T-helper 17 cell (primary cell): ENCODE measurements at places on chromosomes 7 and 10. TPM values are rescaled to one million over a fixed set of nuclear protein-coding genes. Genes with fewer than 3 reads are reported as not detected.

The COX15 gene
- total RNA-seq = 16.3 TPM

The GRM3 gene
- total RNA-seq = not detected

The ITIH5 gene
- not detected for total RNA-seq

The KCNIP2 gene
- total RNA-seq = 2.9 TPM

The TRPV5 gene
- not detected for total RNA-seq

The ASZ1 gene
- total RNA-seq = not detected

The IFIT1 gene
- 3.8 TPM for total RNA-seq

The SFRP5 gene
- not detected for total RNA-seq

DNA sequence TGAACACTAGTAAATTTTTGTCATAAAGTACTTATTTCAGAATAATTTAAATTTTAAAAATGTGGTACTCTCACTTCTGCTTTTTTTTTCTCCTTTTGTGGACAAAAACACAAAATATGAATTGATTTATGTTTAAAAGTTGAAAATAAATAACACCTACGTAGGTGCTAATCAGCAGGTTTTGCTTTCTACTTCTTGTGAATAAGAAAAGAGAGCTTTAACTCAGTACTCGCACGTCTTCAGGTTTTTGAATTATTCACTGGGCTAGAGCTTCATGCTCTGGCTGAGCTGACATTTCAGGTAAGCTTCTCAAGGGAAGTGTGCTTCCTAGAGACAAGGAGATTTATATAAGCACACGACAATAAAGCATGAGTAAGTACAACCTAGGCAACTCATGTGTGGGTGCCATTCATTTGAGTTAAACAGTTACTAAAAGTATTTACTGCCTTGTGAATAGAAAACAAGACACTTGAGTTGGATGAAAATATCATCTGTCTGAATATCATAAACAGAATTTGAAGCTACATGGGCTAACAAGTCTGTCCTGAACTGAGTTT lies 190.0 kb upstream of the POT1 start:
- no peaks in the 10 kb centered on the region for H3K36me3 ChIP-seq
- no peaks in the 10 kb centered on the region for H3K27me3 ChIP-seq
- H3K4me3 ChIP-seq = no peak overlapping the region
- H3K27ac ChIP-seq = no peak overlapping the region
- DNase-seq = no peak

DNA sequence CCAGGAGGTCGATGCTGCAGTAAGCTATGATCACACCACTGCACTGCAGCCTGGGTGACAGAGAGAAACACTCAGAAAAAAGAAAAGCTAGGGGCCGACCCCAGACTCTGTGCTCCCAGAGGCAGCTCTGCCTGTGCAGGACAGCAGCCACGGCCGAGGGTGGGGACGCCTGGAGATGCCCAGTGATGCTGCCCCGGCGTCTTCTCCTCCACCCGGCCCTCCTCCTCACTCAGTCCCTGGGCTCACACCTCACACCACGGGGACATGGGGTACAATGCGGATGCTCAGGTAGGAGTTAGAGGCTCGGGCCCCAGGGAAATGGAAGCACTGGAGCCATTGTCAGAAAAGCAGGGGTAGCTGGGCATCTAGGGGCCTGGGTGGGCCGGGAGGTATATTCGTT lies 46.3 kb upstream of the ELFN1 start:
- no peak overlapping the region for H3K27ac ChIP-seq
- peaks cover 11% of the 10 kb centered on the region for H3K27me3 ChIP-seq
- H3K36me3 ChIP-seq = no peaks in the 10 kb centered on the region
- no peak overlapping the region for H3K4me3 ChIP-seq

DNA sequence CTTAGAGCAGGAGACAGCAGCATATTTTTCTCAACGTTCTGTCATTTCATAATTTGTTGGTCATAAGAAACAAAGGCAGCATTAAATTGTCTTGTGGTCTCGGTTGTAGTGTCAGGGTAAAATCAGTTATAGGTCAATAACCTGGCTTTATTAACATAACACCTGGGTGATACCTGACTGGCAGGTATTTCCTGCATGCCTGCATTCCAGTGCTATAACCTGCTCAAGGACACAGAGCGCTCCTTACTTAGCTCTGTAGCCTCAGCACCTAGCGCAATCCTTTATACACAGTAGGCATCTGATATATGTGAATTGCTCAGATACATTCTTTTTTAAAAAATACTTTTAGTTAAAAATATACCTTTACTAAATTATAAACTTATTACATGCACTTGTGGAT lies 38.9 kb upstream of the PRKG1 start:
- no peak for DNase-seq
- H3K4me3 ChIP-seq = no peak overlapping the region
- no peak overlapping the region for H3K27ac ChIP-seq
- peaks cover 29% of the 10 kb centered on the region for H3K27me3 ChIP-seq
- no peaks in the 10 kb centered on the region for H3K36me3 ChIP-seq
- no peaks in the 10 kb centered on the region for H3K4me1 ChIP-seq

- DNase-seq = no peak
- no peak overlapping the region for H3K4me3 ChIP-seq
- no peaks in the 10 kb centered on the region for H3K36me3 ChIP-seq
- H3K4me1 ChIP-seq = no peaks in the 10 kb centered on the region
- no peak overlapping the region for H3K27ac ChIP-seq
These were observed 75.9 kb downstream of the CREB5 start for GRCh38 chr7:28488061-28488791.

DNA sequence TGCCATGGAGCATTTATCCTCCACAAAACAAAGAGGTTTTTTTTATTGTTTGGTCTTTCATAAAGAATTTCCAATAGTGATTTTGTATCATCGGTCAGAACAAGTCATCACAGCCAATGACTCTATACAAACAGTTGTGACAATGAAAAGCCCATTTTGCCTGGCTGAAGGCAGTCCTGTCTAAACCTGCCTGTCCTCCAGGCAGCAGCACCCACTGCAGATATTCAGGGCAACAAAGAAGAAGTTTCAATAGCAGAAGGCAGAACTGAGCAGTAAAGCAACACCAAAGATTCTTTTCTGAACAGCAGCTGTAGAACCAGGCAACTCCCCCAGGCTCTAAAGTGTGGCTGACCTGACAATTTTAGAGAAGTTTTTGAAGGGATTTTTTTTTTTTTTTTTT lies 169.4 kb downstream of the FGFR2 start:
- DNase-seq = no peak
- no peak overlapping the region for H3K27ac ChIP-seq
- H3K4me1 ChIP-seq = no peaks in the 10 kb centered on the region
- H3K4me3 ChIP-seq = no peak overlapping the region

DNA sequence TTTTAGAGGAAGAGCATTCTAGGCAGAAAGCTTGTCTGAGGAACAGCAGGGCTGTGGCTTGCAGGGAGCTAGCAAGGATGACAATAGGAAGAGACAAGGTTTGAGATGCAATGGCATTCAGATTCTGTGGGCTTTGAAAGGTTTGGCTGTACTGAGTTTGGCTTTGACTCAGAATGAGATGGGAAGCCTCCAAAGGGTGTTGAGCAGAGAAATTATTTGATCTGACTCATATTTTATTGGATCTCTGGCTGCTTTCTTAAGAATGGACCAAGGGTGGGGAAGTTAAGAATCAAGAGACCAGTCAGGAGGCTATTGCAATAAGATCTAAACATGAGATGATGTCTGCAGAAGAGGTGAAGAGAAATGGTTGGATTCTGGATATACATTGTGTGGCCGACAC lies 273.2 kb downstream of the CDK14 start:
- no peaks in the 10 kb centered on the region for H3K4me1 ChIP-seq
- H3K4me3 ChIP-seq = no peak overlapping the region
- no peak overlapping the region for H3K27ac ChIP-seq
- no peaks in the 10 kb centered on the region for H3K27me3 ChIP-seq
- DNase-seq = no peak

GRCh38 chr7:29619848-29620555 lies 56.4 kb downstream of the PRR15 start:
- H3K4me3 ChIP-seq = no peak overlapping the region
- H3K27me3 ChIP-seq = peaks cover 25% of the 10 kb centered on the region
- DNase-seq = no peak
- no peaks in the 10 kb centered on the region for H3K4me1 ChIP-seq
- H3K27ac ChIP-seq = no peak overlapping the region
- no peaks in the 10 kb centered on the region for H3K36me3 ChIP-seq

DNA sequence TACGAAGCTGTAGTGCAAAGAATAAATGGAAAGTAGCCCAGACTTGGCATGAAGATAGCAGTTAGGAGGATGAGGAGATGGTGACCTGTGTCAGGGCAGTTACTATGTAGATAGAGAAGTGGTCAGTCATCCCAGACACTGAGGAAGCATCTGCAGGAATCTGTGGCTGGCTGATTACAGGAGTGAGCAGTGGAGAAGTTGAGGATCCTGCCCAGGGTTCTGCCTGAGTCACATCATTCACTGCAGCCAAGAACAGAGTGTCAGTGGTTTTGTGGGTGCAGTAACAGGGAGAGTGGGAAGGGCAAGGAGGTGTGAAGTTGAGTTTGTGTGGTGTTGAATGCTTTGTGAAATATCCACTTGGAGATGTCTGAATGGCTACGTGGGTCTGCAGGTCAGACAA lies 676.4 kb upstream of the NRP1 start:
- DNase-seq = no peak
- H3K36me3 ChIP-seq = no peaks in the 10 kb centered on the region
- no peak overlapping the region for H3K27ac ChIP-seq
- H3K27me3 ChIP-seq = peaks cover 3% of the 10 kb centered on the region
- no peak overlapping the region for H3K4me3 ChIP-seq

DNA sequence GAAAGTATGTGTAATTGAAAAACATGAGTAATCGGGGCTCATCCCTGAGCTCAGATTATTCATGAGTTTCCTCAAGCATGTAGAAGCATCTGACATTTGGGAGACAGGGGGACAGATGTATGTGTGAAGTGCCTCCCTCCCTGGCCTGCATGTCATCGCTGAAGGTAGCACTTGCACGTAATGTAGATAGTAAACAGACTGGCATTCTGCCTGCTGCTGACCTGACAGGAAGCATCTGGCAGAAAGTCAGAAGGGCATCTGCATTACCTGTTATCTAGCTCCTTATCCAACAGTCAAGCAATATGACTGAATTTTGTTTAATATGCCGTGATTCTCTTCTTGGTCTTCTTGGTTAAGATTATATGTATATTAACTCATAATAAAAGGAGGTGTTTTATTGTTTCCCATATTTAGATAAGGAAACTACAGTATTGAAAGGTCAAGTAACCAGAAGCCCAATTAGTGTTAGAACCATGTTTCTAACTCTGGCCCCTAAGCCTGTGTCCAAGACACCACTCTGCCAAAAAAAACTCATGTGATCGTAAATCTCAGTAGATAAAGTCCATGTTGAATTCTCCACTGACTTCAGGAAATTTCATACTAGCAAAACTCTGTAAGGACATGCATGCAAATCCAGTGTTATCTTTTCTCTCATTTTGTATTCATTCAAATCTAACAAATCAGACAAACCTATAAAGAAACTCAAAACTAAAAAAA lies 918.1 kb upstream of the MBL2 start:
- no peak overlapping the region for H3K4me3 ChIP-seq
- H3K36me3 ChIP-seq = no peaks in the 10 kb centered on the region
- no peak for DNase-seq
- no peak overlapping the region for H3K27ac ChIP-seq

DNA sequence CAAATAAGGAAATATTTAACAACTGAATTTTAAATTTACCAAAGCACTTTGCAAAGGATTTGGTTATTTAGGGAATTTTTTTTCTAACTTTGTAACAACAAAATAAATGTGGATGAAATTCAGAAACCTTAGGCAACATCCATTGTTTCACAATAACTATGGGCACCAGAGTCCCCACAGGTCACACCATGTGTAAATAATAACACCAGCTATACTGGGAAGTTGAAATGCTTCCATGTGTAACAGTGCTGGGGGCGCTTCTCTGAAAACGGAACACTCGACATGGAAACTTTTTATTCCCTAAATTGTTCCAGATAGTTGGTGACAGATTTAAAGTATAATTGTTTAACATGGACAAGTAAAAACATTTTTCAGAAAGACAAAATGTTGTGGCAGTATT lies 818.6 kb downstream of the TNS3 start:
- no peaks in the 10 kb centered on the region for H3K4me1 ChIP-seq
- DNase-seq = no peak
- H3K27me3 ChIP-seq = no peaks in the 10 kb centered on the region
- no peaks in the 10 kb centered on the region for H3K36me3 ChIP-seq
- no peak overlapping the region for H3K4me3 ChIP-seq
